ENCODE measurements at places on chromosomes 6 and 20. TPM values are rescaled to one million over a fixed set of nuclear protein-coding genes. Genes with fewer than 3 reads are reported as not detected.

DNA sequence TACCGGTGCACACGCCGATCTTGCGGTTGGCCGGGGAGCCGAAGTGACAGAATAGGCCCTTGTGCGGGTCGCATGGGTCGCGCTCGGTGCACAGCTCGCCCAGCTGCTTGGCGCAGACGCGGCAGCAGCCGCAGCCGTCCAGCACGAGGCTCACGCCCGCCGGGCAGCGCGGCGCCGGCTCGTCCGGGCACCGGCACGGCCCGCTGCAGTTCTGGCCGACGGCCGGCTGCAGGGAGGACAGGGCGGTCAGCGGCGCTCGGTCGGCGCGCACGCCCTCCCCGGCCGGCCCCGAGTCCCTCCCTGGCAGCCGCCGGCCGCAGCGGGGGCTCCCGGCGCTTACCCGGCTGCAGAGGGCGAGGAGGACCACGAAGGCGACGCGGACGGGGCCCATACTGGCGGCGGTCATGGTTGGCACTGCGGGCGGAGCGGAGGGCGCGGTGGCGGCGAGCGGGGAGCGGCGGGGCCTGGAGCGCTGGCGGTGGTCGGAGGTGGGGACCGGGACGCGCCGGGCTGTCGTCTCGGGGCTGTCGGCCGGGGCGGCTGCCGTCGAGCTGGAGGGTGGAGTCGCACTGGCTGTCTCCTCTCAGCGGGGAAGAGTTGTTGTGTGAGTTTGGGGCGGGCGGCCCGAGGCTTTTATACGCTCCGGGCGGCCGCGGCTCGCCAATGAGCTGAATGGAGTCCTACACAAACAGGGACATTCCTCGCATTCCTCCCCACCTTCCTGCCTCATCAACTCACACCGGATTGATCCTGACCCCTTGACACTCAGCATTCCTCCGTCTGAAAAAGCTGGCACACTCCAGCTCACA, at the start of gene CCN2:
TSS of gene CCN2 (minus strand) at position 606 of the 809 bp plus-strand sequence. CDS start at position 406, 200 bp downstream.
- peaks cover 5% of the 10 kb centered on the region for H3K36me3 ChIP-seq
- H3K4me1 ChIP-seq = peaks cover 7% of the 10 kb centered on the region
- no peaks in the 10 kb centered on the region for H3K27me3 ChIP-seq
- peak within 1 kb of the TSS; percentile 72 for H3K4me3 ChIP-seq
- peak within 1 kb of the TSS; percentile 98 for H3K27ac ChIP-seq
- DNase-seq = peak; percentile 96

- no peak overlapping the region for H3K4me3 ChIP-seq
- H3K4me1 ChIP-seq = no peaks in the 10 kb centered on the region
- H3K36me3 ChIP-seq = no peaks in the 10 kb centered on the region
- peak; percentile 51 for DNase-seq
- H3K27me3 ChIP-seq = no peaks in the 10 kb centered on the region
These were observed 845.9 kb downstream of the EYS start for GRCh38 chr6:64861039-64861651.

DNA sequence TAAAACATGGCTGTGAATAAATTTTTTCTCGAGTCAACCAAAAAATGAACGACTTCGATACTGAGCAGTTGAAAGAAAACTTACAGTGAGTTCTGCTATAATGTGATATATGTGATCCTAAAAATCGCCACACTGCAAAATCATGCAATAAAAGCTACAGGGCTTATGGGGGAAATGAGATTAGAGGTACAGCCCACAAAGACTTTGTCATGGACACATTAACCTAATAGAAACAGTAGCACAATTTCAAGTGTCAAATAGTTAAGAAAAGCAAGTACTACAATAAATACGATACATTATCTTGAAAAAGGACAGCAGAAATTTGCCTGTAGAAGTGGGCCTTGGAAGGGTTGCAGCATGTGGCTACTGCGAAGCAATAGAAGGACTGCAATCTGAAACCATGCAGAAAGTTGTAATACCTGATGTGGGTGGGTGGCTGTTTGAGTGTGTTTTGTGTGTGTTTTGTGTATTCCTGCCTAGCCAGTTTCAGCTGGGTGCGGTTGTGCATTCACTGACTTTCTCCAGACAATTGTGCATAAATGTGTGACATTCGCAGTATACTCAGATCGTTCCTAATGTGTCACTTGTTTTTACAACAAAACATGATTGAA, 79.1 kb downstream of the RPP40 start:
- DNase-seq = no peak
- no peaks in the 10 kb centered on the region for H3K4me1 ChIP-seq
- H3K27ac ChIP-seq = no peak overlapping the region
- no peaks in the 10 kb centered on the region for H3K27me3 ChIP-seq
- H3K4me3 ChIP-seq = no peak overlapping the region

- H3K36me3 ChIP-seq = no peaks in the 10 kb centered on the region
- DNase-seq = no peak
- H3K27ac ChIP-seq = no peak overlapping the region
- H3K4me1 ChIP-seq = no peaks in the 10 kb centered on the region
- no peaks in the 10 kb centered on the region for H3K27me3 ChIP-seq
These were observed 77.0 kb downstream of the DTNBP1 start for GRCh38 chr6:15585760-15586214.

DNA sequence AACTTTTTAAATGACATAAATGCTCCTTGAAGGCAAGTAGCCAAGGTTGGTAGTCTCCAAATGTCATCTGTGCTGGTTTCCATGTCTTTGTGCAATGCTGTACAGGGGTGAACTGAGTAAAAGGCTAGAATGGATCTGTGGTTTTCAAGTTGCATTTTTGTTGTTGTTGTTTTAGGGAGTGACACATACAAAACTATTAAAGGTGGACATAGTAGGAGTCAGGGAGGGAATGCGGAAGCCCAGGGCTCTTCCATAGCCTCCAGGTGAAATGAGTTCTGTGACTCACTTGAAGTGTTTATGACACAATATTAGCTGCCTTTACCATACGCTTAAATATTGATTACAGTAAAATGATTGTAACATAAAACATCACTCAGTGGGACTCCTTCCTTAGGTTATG, 22.5 kb upstream of the QKI start:
- no peaks in the 10 kb centered on the region for H3K36me3 ChIP-seq
- no peaks in the 10 kb centered on the region for H3K27me3 ChIP-seq
- no peak overlapping the region for H3K4me3 ChIP-seq

DNA sequence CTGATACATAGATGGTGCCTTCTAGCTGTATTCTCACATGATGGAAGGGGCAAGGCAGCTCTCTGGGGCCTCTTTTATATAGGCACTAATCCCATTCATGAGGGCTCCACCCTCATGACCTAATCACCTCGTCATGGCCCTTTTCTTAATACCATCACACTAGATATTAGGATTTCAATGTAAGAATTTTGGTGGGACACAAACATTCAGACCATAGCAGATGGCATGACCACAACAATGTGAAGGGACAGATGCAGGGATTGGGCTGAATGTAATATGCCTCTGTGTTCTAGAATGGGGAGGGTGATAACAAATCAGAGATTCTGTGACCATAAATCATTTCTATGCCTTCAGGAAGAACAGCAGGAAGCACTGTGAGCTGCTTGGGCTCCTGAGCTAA, 145.8 kb downstream of the LCA5 start:
- DNase-seq = no peak
- peaks cover 2% of the 10 kb centered on the region for H3K36me3 ChIP-seq
- H3K27ac ChIP-seq = no peak overlapping the region
- H3K27me3 ChIP-seq = no peaks in the 10 kb centered on the region
- H3K4me3 ChIP-seq = no peak overlapping the region

SEMG1 gene
- not detected for total RNA-seq

STMN3 gene
- total RNA-seq = 10.5 TPM

CCM2L gene
- 7.4 TPM for total RNA-seq
